ENCODE measurements at places on chromosomes 7 and 10.

- no peak for DNase-seq
Measured at GRCh38 chr10:71067098-71067740, 145.2 kb upstream of the UNC5B start.

DNA sequence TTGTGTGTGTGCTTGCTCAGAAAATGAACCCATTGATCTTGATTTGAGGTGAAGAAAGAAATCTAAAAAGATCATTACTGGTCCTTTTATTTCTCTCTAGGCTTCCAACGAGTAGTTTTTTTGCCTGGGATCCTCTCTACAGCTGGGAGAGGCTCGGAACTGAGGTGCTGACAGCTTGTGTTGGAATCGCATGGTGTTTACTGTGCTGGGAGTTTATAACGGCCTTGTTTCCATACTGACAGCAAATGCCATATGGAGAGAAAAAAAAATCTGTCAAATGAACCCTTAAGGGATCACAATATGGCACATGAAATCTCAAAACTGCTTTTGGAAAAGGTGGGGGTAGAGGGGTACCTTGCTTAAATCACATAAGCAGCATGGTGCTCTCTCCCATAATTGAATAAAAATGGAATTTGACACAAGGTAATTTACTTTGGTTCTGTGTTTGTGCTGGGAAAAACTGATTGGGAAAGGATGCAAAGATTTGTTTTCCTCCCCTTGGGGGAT is 165.0 kb downstream of the RGS10 start:
- DNase-seq, result no peak

DNA sequence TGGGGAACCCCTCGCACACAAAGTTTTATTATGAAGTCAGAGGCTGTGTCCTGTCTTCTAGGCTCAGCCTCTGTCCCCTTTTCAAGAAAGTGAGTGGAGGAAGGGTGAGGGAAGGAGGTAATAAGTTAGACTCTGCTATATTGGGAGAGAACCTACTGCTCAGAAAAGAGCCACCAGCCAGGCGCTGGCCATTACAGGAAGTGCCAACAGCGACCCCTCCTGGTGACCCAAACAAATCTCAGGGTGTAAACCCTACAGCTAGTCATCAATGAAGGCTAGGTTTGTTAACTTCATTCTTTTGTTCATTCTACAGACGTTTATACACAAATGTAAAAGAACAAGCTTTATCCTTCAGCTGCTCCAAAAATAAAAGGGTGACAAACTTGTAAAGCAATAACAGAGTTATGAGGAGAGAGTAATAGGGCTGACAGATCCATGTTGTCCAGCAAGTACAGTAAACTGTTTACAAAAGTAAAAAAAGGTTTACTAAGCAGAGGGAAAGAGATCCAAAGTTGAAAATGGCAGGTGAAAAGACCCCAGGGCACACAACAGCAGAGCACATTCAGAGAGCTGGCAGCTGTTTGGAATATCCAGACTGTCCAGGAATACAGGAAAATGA is 82.7 kb downstream of the FAM204A start:
- DNase-seq, result no peak

DNA sequence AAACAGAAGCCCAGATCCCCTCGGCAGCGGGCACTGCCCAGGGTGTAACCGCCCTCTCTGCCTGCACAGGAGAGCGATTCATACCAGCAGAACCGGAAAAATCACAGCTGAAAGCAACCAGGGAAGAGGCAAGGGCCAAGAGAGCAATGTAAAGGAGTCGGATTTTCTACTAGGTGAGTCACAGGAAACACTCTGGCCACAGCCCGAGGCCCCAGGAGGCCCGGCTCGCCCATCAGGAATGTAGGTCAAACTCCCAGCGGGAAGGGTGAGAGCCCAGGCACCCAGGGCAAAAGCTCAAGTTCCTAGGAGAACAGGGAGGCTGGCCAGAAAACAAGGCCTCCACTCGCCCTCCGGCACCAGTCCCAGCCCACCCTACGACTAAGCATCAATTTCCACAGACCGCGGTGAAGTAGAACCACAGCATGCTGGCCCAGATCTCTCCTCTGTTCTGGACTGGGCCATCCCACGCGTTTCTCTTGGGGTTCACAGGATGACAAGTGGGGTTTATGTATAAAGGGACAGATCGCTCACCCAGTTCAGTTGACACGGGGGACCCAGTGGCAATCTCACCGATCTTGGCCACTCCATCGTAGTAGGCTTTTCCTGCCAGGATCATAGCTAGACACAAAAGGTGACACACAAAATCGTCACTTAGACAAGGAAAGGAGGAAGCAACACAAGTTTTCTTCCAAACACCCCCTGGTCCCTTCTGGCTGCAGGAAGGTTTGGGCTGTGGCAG is 46.2 kb downstream of the BAIAP2L1 start:
- no peak for DNase-seq

DNA sequence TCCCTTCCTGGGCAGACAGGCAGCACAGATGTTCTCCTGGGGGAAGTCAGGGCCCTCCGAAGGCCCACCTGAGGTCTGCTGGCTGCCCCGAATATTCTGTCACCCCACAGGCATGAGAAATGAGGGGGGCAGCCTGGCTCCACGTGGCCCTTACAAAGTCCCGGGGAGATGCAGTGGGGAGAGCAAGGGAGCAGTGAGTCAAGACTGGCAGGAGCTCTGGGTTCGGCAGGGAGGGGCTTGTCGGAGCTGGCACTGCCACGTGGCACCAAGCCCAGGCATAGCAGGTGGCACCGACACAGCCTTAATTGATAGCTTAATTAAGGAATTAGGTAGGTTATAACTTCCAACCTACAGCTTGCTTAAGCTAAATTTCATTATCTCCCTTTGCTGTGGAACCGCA is 163.9 kb downstream of the USP6NL start:
- DNase-seq, result no peak

DNA sequence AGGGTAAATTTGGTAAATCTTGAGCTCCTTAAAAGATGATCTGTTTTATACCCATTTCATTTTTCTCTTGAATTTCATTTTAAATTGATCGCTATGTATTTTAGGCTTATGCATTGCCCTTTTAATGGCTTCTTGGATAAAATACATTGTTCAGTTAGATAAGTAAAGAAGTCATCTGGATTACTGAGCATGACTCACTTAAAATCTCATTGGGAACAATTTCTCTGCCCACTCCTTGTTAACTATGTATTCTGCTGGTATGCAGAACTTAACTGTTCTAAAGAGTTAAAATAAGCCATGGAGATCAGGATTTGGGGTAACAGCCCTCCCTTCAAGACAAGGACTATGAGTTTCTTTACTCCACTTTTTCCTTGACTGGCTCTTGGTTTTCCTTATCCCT is 134.2 kb downstream of the SND1 start:
- DNase-seq, result no peak

DNA sequence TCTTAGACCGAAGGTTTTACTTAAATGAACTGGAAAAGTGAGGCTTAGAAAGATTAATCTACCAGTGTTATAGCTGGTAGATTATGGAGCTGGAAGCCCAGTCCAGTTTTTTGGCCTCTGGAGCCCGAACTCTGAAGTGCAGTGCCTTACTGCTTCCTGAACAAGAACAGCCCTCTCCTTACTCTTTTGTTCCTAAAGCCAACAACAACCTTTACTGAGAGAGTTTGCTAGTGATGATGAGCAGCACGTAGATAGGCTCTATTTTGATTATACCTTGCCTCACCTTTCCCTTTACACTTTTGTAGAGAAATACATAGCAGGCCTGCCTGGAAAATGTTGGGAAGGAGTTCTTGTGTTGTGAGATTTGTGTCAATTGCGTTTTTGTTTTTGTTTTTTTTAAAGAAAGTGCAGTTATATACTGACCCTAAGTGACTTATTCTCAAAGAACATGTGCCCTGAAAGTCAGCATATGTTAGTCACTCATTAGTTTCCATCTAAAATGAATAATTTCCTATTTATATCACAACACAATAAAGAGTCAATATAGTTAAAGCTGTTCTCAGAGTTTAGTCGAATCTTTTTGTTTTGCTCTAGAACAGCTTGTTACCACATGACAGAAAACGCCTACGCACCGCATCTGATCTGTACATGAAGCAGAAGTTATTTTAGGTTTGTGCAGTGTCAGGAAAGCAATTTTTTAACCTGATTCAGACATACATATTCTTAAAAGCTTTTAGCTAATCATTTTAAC is 33.0 kb downstream of the PLEKHA1 start:
- DNase-seq, result no peak

- DNase-seq, result no peak
Measured at GRCh38 chr7:155803418-155804376, 8.6 kb downstream of the SHH start.

DNA sequence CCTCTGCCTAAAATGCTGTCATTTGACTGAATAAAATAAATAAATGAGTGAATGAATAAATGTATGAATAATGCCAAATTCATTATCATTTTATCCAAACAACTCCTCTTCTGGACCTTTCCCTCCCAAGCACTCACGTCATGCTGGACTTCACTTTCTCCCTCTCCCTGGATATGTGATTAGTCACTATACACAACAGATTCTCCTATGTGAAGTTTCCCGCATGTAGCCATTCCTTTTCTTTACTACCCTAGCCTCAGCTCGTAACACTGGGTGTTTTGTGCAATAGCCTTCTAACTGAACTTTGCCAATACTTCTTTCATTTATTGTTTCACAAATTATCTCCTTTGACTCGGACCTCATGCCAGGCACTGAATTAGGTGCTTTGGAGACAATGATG is 87.6 kb upstream of the IL6 start:
- DNase-seq, result no peak

GRCh38 chr10:70191161-70191971 is 21.1 kb upstream of the SAR1A start:
- no peak for DNase-seq
